ENCODE measurements at places on chromosomes 5 and 9.

DNA sequence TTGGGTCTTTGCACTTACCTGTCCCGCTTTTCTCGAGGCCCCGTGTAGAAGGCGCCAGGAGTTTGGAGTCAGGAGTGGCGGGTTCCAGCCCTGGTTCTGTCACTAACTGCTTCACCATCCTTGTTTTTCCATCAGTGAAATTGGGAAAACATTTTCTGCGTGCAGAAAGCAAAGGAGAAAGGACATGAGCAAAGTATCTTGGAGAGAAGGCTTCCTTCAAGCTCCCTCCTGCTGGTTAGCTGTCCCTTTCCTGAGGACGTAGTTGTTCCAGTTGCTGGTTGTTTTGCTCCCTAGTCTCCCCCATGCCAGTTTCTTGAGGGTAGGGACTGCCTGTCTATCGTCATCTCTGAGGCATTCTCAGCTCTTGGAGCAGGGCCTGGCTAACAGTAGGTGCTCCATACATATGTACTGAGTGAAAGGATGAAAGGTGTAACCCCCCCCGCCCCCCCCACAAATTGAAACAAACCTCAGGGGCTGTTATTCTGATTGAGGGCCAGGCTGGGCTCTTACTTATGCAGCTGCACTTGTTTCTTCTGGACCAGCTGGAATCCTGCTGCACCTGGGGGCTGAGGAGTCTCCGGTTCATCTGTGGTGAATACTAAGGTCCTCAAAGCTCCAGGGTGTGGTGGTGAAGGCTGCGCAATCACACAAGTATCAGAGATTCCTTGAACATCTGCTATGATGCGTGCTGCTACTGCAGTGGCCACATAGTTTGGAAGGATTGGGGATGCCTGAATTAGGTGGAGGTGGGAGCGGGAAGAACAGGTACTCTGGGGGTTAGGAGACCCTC is 1.0 kb downstream of the SMIM3 start:
- DNase-seq, result no peak

- no peak for DNase-seq
Measured at GRCh38 chr9:113720495-113720894, 155.6 kb upstream of the ZNF618 start.

- no peak for DNase-seq
Measured at GRCh38 chr9:117253261-117253660, 161.6 kb downstream of the ASTN2 start.

- DNase-seq, result no peak
Measured at GRCh38 chr5:57429513-57430120, 53.0 kb downstream of the ACTBL2 start.

DNA sequence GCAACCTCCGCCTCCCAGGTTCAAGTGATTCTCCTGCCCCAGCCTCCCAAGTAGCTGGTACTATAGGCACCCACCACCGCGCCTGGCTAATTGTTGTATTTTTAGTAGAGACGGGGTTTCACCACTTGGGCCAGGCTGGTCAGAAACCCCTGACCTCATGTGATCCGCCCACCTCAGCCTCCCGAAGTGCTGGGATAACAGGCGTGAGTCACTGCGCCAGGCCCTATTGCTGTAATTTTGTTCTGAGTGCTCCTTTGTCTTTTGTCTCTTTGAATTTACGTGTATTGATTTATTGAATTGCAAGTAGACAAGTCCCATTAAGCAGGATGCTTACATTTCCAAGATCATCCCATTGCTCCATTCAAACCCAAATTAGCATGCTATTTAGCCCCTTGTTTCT is 186.7 kb downstream of the MSX2 start:
- no peak for DNase-seq

- DNase-seq, result no peak
Measured at GRCh38 chr5:54295651-54296276, 14.6 kb downstream of the ARL15 start.

- peak; percentile 52 for DNase-seq
Measured at GRCh38 chr9:124214116-124214515, 43.6 kb upstream of the NEK6 start.

GRCh38 chr5:150022158-150022531 is 21.6 kb downstream of the HMGXB3 start:
- no peak for DNase-seq

GRCh38 chr9:21982861-21983560 is 11.2 kb downstream of the CDKN2A start:
- no peak for DNase-seq

GRCh38 chr5:109452661-109453060 is 42.9 kb upstream of the PJA2 start:
- DNase-seq, result no peak

GRCh38 chr9:8424786-8425410 is 625.3 kb upstream of the DMAC1 start:
- no peak for DNase-seq

DNA sequence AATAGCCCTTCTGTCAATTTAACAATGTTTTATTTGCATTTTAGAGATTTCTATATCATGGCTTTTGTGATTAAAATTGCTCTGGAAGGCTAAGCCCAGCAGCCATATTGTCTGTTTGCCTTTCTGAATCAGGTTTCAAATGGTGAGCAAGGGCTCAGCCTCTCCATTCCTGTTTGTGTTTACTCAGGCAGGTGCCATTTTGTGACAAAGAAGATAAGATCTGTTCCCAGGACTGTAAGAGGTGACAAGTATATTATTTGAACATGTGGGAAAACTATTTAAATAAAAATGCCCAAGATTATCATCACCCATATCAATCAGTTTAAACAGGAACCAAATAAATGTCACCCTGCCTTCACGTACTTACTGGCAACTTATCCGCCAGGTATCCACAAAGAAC is 641.3 kb upstream of the KLF4 start:
- no peak for DNase-seq

- DNase-seq, result no peak
Measured at GRCh38 chr5:10467281-10468198, 25.9 kb downstream of the ROPN1L start.

DNA sequence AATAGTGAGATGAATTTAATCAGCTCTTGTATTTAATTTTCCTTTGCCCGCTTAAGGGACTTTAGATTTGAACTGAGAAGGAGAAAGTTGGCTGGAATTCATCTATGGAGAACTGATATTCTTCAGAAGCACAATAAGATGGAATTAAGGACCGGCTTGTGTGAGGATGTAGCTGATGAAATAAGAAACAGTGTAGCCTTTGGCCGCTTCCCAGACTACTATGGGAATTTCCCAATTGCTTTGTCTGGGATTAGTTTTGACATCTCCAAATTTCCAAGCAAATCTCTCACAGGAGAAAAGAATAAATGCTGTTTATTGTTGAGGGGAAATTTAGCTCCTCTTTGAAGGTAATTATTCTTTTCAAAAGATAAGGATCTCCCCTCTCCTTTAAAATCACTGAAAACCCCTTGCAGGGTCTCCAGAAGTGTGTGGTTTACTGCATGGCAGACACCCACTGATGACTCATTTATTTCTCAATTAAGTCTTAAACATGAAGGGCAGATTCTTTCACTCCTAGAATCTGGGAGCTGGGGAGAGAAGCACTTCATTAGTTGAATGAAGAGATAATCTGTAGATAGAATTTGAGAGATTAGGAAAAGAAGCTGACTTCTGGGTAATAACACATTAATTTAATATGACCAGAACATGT is 606.5 kb upstream of the ADAMTS16 start:
- DNase-seq, result no peak

GRCh38 chr5:59287361-59287760 is 606.2 kb downstream of the PDE4D start:
- no peak for DNase-seq

- no peak for DNase-seq
Measured at GRCh38 chr5:86152988-86153560, 464.7 kb upstream of the COX7C start.

DNA sequence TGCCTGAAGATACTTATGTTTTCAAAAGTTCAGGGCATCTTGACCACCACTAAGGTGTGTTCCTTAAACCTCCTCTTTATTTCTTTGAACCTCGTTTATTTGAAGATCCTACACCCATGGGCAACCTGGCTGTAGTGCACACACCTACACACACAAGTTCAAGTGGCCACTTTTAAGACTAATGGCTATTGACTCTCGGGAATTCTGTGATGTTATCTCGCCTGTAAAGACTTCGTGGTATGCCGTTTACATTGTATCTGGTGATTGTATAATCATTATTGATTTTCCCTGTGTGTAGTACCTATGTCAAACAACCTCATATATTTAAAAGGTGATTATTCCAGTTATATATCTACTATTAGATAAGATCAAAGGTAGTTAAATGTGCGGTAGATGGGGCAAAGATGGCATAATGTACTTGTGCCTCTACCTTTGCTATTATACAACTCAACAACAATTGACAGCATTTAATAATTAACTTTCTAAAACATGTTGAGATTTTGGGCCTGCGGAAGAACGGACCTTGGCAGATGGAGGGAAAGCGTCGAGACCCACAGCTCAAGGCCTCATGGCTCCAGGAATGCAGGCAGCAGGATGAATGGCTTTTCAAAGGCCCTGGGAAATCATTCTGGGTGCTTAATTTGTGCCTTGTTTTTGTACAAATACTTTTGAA is 51.4 kb upstream of the IRX2 start:
- no peak for DNase-seq

GRCh38 chr5:124461941-124462340 is 284.5 kb downstream of the ZNF608 start:
- DNase-seq, result no peak

- no peak for DNase-seq
Measured at GRCh38 chr5:149338364-149338763, 6.9 kb upstream of the GRPEL2 start.

GRCh38 chr5:164224772-164225171 is 719.4 kb downstream of the MAT2B start:
- DNase-seq, result no peak

- DNase-seq, result no peak
Measured at GRCh38 chr9:69857131-69857530, 36.5 kb downstream of the CFAP95 start.

DNA sequence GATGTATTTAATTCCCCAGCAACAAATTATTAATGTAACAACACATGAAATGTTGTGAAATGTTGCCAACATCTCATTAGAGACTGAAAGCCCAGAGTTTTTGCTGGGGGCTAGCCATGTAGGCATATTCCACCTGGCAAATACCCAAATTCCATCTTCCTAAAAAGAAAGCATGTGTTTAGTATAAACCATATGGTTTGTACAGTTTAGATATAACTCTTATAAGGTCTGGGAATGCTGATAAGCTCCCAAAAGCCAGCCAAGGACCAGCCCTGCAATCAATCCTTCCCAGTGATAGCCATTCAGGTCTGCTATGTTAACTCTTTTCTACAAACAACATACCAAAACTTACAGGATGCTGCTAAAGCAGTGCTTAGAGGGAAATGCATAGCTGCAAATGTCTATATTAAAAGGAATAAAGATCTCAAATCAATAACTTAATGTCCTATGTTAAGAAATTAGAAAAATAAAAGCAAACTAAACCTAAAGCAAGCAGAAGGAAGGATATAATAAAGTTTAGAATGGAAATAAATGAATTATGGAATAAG is 158.9 kb downstream of the AUH start:
- DNase-seq, result no peak

DNA sequence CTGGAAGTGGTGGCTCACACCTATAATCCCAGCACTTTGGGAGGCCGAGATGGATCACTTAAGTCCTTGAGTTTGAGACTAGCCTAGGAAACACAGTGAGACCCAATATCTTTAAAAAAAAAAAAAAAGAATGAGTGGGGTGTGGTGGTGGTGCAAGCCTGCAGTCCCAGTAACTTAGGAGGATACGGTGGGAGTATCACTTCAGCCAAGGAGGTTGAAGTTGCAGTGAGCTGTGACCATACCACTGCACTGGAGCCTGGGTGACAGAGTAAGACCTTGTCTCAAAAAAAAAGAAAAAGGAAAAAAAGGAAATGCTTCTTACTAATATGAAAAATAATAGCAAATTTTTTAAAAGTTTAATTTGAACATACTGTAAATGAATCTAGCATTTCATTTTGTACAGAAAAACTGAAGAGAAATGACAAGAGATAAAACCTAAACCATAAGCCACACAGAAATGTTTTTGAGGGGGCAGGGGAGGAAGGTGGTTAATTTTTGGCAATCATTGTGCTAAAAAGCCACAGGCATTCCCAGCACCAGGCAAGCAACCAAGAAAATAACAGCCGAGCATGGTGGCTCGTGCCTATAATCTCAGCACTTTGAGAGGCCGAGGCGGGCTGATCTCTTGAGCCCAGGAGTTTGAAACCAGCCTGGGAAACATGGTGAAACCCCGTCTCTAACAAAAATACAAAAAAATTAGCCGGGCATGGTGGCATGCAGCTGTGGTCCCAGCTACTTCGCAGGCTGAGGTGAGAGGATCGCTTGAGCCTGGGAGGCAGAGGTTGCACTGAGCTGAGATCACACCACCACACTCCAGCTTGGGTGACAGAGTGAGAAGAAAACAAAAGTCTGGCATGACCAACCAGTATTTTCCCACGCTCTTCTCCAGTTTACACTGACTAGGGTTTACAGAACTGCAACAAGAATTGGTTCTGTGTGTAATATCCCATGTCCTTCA is 114.5 kb upstream of the NR5A1 start:
- no peak for DNase-seq

DNA sequence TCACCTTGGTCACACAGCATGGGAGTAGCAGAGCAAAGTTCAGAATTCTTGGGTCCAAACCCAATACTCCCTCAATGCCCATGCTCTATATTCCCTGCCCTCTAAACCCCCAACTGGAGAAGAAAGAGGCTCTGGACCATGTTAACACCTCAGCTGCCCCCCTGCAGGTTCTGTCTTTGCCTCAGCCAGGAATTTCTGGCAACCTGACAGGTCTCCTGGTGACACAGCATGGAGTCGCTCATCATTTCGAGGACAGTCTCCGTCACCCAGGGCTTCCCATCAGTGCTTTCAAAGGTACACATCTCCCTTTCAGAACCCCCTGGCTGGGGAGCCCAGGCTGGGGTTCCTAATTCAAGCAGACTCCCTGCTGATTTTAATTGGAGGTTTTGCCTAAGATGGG is 189.5 kb downstream of the BRINP1 start:
- DNase-seq, result no peak

DNA sequence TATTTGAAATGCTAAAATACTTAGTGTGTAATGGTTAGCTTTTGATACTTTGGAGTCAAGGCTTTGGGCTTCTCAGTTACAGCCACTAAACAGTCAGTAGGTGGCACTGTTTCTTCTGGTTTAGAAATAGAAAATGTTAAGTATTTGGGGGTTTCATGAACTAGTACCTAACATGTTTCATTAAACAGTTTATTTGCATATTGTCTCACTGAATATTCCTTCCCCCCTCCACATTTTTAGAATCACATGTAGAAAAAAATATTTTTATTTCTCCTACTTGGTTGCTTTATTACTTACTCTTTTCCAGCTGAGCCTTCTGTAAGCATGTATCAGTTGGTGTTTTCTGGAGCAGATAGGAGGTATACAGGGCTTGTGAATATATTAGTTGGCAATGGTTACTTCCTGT is 48.0 kb downstream of the IPO11 start:
- no peak for DNase-seq
